Cerebellar nuclear complex (tissue), 1 donor: ENCODE measurements at places on chromosomes 1 and 21.

DNA sequence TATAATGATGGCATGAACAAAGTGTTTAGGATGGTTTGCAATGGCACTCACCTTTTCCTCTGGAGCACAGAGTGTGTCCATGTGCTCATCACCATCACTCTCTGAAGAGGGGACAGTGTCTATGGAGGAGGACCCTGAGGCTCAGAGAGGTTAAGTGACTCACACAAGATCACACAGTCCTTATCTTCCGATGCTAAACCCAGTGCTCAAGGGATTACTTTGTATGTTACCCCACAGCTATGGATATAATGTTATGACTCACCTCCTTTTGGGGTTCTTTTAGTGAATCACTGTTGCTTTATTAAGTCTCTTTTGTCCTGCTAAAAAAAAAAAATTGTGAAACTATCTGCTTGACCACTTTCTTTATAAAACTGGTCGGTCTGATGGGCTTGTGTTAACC, 67.6 kb downstream of the TENT5C start:
- DNase-seq: no peak

DNA sequence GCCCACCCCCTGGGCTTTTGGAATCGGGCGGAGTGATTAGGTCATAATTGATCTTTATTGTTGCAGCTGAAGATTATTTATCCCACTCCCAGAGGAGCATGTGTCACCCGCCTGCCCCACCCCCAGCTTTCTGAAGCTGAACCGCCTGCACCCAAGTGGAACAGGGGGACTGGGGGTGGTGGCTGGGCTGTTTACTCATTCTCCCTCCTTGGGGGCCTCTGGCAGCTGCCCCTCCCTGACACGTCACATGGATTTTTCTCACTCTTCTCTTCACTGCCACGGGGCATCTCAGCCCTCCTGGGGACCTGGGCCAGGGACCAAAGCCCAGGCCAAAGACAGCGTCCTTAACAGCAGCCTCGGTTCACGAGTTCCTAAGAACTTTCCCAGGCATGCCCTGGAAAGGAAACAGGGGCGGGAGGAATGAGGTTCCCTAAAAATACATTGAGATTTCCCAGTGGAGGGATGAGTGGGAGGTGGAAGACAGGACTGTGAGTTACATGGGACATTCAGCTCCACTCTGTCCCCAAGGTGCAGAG, 31.6 kb upstream of the SOX13 start:
- DNase-seq: no peak

- DNase-seq: no peak
Observed at GRCh38 chr1:219427403-219427802, 185.5 kb downstream of the ZC3H11B start.

DNA sequence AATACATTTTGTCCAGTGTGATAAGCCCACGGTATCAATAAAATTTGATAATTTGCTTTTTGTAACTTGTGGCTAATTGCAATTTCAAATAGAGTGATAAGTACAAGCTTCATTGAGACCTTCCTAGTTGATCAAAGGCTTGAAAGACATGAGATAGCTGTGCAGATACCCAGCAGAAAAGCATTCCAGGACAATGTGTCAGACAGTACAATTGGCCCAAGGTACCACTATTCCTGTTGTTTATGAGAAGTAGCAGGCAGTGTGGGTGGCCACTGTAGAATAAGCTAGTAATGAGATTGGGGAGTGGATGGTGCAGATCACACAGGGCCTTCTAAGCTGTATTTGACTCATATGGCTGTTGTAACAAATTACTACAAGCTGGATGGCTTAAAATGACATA, 182.2 kb downstream of the AMY1C start:
- DNase-seq: no peak

GRCh38 chr1:89641781-89642180, 8.9 kb downstream of the LRRC8C start:
- no peak for DNase-seq

DNA sequence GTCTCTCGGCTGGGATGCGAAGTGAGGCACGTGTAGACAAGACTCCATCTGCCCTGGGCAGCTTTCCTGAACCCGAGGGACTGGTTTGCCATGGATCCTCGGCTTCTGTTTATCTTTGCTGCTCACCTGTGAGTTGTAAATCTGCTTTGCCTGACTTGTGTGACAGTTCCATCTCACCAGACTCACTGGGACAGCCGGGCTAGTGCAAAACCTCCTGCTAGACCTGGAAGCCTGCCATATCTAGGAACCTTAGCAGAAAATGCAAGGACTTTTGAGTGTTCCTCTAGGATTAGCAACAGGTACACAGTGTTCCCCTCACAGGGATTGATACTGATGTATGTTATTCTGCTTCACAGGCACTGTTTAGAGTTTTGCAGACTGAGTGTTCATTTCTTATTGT, 218.6 kb downstream of the URB2 start:
- no peak for DNase-seq

GRCh38 chr1:175133673-175134435, 58.7 kb downstream of the KIAA0040 start:
- no peak for DNase-seq

DNA sequence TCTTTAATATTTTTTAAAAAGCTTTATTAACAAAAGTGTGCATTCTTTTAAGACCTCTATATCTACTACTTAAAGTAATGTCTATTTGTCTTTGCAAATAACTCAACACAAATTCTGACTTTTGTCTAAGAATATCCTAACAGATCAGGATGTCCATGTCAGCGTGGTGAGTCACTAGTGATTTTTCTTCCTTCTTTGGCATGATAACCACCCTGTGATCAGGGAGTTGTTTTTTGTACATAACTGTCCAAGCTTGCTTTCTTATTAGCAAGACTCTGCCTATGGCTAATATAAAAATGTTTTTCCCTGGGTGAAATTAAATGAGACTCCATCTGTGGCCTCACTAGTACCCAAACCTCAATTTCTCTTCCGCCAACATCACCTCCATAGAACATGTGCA, 688.9 kb upstream of the ADGRL2 start:
- no peak for DNase-seq

DNA sequence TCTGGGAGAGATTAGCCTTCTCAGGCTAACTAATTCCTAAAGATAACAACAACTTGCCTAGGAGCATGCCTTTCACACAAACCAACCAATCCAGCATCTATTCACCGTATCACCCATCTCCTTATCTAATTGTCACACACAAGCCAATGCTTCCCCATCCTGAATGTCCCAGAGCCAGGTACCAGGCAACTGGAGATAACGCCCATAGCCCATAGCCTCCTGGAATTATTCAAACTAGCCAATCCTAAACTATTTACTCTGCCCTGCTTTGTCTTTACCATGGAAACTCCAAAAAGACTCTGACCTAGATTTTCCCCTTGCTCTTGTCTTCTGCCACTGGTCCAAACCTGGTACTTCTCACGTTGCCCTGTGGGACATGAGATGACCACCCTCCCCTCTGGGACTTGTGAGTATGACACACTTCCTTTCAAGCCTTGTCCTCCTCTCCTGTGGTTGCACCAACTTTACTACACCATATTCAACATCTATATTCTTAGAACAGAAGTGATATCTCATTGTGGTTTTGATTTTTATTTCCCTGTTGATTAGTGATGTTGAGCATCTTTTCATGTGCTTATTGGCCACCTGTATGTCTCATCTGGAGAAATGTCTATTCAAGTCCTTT, 8.8 kb upstream of the ATG4C start:
- DNase-seq: no peak

DNA sequence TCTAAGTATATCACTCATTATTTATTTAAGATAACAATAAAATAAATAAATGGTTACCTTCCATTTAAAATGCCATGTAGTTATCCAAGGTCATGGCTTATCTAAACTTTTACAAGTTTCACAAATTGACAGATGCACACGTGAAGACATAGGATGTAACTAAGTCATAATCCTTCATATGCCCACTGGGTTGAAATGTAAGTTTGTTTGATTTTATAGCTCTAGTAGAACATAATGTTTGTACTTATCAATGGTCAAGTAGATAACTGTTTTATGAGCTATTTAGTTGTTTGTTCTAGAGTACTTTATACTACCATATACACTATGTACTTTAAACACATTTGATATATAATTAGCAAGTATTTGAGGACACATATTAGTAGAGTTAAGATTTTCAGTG, 43.0 kb downstream of the ITGB3BP start:
- no peak for DNase-seq

DNA sequence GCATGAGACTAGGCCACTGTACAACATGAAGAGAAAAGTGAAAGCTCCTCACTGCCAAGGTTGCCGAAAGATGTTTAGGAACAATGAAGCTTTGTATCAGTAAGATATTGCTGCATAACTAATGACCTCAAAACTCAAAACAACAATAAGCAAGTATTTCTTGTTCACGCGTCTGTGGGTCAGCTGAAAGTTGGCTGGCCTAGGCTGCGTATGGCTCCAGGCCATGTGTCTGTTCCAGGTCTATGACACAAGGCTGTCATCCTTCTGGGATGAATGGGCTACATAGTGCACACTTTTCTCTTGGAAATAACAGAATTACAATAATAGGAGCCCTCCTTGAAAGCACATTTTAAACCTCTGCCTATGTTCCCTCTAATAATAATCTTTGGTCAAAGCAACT, 515.9 kb downstream of the PLPP3 start:
- DNase-seq: no peak

DNA sequence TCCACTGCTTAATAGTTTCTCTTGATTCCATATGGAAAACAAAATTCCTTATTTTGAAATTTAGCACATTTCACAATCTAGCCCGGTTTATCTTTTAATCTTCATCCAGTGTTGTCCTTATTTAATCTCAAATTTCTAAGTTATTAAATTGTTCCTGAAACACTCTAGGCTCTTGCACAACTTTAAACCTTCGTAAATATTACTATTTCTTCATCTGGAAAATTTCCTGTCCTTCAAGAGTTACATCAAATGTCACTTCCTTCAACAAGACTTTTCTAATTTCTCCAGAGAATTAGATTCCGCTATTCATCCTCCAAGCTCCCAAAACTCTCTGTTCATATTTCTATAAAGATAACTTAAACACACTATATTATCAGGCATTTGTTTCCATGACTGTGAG, 6.5 kb downstream of the FMO5 start:
- no peak for DNase-seq

DNA sequence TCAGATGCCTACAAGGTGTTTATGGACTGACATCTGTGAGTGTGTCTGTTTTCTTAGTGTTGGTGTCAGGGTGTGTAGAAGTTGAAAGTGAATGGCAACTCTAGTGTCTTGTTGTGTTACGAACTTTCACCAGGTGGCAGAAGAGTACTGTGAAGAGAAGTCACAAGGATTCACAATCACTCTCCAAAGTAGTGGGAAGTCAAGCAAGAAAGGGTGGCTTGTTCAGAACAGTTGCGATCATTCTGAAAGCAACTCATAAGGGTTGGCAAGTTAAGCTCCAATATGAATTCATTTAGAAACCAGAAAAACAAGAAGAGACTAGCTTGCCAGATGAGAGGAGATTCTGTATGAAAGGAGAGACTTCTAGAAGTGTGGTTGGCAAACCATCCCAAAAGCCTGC, 86.1 kb downstream of the FASLG start:
- no peak for DNase-seq

GRCh38 chr1:20321573-20321972, 30.9 kb downstream of the VWA5B1 start:
- DNase-seq: no peak

DNA sequence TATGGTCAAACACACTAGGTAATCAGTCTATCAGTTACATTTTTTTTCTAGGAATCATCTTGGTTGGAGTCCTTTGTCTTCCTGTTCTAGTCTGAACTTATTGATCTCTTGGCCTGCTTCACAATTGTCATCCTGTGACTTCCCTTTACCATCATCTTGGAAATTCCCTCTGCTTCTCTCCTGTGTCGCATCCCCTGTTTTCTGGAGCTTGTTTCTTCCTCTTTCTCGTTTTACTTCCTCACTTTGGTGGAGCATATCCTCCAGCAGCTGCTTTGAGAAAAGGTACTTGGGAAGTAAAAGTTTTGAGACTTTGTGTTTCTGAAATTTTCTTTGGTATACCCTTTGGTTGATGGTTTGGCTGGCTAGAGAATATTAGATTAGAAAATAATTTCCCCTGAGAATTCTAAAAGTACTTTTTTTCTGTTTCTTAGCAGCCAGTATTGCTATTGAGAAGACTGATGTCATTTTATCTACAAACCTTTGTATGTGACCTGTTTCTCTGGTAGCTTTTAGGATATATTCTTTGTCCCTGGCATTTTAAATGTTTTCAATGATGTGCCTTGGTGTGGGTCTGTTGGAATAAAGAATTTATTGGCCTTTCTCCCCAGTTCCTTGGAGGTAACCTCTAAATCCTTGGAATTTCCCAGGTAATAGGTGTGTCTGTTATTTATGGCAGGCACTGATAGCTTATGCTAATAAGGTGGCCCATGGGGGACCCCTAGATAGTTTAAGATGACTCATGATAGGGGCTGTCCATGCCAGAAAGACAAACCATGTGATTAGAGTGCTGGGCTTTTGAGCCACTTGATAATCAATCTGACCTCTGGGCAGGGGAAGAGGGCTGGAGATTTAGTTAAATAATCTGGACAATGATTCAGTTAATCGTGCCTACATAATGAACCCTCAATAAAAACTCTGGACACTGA, 6.1 kb upstream of the MYCL start:
- DNase-seq: no peak

- DNase-seq: no peak
Observed at GRCh38 chr1:29624320-29625083, 388.2 kb downstream of the PTPRU start.

DNA sequence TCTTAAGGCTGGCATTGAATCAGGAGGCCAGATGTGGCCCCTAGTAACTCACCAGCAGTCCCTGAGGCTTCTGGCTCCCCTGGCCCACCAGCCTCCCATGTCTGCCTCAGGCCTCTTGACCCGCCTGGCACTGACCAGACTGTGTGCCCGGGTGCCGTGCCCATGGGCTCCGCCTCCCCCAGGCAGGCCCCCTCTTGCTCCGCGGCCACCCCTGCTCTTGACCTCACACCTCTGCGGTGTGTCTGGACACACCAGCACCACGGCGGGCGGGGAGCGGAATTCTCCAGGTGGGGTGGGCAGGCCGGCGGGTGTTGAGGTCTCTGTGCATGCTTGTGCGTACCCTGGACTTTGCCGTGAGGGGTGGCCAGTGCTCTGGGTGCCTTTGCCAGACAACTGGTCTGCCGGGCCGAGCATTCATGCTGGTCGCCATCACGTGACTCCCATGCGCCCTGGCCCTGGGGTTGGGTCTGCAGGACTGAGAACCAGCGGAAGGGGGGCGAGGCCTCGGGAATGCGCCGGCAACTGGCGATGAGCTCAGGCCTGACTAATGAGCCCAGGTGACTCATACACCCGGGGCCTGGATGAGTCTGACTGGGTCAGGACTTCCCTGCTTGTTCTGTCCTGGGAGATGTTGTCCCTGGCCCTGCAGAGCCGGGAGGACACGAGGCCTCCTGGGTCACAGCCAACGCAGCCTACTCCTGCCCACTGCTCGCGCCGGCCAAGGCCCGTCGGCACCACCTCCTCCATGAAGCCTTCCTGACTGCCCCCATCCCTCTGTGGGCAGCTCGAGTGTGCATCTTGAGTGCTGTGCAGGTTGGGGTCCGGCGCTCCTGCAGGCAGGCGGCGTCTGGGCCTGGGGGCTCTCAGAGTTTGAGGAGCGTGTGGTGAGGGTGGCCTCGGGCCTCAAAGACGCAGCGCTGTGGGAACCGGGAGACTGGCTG, 22.6 kb downstream of the COL18A1 start:
- DNase-seq: no peak
